Thyroid gland (tissue), 4 donors: ENCODE measurements at places on chromosomes 16 and 17. TPM values are rescaled to one million over a fixed set of nuclear protein-coding genes. Genes with fewer than 3 reads are reported as not detected.

The HLF gene
- 39.4 TPM for total RNA-seq

DNA sequence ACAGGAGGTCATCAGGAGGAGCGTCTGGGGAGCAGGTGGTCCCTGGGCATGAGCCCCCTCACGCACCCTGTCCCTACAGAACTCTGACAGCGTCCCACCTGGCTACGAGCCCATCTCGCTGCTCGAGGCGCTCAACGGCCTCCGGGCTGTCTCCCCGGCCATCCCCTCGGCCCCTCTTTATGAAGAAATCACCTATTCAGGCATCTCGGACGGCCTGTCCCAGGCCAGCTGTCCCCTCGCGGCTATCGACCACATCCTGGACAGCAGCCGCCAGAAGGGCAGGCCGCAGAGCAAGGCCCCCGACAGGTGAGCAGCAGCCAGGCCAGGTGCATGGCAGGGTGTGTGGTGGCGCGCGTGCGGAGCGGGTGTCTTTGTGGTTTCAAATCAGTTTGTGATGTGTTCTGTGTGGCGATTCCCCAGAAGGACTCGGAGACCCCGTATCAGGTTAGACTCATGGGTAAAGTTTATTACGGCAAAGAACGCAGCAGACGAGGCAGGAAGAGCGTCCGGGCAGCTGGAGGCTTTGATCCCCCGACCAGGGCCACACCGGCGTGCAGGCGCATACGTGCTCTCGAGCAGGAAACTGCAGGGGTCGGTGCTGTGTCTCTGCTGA lies 11.8 kb upstream of the NUDT16L1 start:
- DNase-seq: no peak
- peaks cover 32% of the 10 kb centered on the region for H3K36me3 ChIP-seq
- H3K27ac ChIP-seq: no peak overlapping the region
- peaks cover 30% of the 10 kb centered on the region for H3K4me1 ChIP-seq

DNA sequence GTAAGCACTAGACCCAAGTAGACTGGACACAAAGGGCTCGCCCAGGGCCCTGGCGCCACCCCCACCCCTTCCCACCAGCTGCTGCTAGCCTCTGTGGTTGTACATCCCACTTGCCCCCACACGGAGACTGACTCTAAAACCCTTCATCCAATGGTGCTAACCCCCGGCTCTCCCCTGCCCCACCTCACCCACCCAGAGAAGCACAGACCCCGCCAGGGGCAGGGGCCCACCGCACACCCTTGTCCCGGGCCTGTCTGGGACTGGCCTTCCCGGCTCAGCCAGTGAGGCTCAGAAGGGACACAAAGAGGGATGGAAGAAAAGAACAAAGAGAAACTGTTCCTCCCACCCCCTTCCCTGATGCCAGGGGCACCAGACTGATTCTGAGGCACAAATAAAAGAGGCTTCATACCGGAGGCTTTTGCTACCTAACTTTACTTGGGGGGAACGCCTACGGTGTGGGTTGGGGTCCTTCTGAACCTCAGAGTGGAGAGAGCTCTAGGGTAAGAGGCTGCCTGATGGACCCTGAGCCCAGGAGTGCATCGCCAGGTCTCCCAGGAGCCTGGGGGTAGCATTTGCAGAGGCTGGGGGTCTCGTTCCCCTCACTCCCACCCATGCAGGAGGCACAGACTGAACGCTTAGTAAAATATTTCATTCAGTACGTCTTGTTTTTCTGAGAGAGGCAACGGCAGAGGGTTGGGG lies 8.2 kb downstream of the CORO6 start:
- no peak for DNase-seq
- H3K4me1 ChIP-seq: peaks cover 47% of the 10 kb centered on the region
- no peak overlapping the region for H3K4me3 ChIP-seq
- no peaks in the 10 kb centered on the region for H3K36me3 ChIP-seq
- no peaks in the 10 kb centered on the region for H3K27me3 ChIP-seq
- no peak overlapping the region for H3K27ac ChIP-seq

GRCh38 chr16:22353191-22353919 lies 21.1 kb downstream of the CDR2 start:
- H3K4me3 ChIP-seq: no peak overlapping the region
- peaks cover 19% of the 10 kb centered on the region for H3K4me1 ChIP-seq
- no peak for DNase-seq
- no peaks in the 10 kb centered on the region for H3K27me3 ChIP-seq
- peak overlapping the region; percentile 42 for H3K27ac ChIP-seq
- H3K36me3 ChIP-seq: peaks cover 15% of the 10 kb centered on the region

DNA sequence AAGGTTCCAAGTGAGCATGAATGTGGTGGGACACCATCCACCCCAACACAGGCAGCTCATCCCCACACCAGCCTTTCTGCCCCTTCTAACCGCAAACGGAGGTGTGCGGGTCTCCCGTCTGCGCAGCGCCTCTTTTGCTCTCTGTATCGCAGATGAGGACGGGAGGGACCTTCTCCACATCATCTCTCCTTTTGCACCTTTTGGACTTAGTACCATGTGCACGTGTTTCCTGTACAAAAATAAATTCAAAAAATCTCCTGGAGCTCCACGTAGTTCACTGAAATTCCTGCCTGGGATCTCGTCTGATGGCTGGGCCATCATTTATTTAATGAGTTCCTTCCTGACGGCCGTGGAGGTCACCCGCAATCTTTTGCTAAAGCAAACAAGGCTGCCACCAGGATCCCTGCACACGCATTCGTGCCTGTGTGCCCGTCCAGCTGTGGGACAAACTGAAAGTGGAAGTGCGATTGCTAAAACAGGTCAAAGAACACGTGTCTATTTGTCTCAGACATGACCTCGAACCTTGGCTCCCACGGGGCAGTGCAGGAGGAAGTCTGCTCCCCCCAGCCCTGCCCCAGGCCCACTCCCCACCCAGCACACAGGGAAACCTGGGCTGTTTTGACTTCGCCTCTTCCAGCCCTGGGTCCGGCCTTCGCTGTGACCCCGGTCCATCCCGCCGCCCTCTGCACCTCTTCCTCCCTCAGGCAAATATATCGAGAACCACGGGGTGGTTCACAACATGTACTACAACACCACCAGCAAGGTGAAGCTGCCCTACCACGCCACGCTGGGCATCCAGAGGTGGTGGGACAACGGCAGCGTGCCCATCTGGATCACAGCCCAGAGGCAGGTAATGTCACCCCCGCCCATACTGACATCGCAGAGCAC lies 2.3 kb downstream of the ENPP7 start:
- no peaks in the 10 kb centered on the region for H3K36me3 ChIP-seq
- peaks cover 9% of the 10 kb centered on the region for H3K4me1 ChIP-seq
- no peak overlapping the region for H3K4me3 ChIP-seq
- no peaks in the 10 kb centered on the region for H3K27me3 ChIP-seq
- no peak overlapping the region for H3K27ac ChIP-seq
- no peak for DNase-seq

GRCh38 chr16:85832570-85833218 lies 33.2 kb downstream of the COX4I1 start:
- no peak overlapping the region for H3K4me3 ChIP-seq
- no peaks in the 10 kb centered on the region for H3K4me1 ChIP-seq
- H3K27me3 ChIP-seq: no peaks in the 10 kb centered on the region

DNA sequence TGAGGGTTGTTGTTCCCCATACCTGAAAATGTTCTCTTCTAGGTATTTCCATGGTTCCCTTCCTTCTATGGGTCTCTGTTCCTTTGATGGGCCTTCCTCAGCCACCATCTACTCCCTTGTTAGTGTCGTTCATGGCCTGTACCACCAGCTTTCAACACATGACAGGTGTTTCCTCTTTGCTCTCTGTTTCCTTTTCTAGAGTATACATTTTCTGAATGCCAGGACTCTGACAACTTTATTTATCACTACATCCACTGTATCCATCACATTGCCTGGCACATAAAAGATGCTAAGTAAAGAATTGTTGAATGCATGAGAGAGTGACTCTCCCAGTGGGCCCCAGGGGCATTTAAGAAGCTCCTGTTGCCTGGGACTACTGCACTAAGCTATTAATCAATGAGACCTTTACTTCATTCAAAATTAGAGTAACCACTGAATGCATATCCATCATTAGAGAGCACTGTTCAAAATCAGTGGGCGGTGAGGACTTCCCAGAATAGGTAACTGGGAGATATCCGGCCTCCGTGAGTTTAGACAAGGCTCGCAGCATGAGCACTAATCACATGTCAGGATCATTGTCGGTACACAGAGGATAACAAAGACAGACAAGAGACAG lies 255.0 kb downstream of the CBLN1 start:
- H3K4me1 ChIP-seq: peaks cover 12% of the 10 kb centered on the region
- H3K27ac ChIP-seq: no peak overlapping the region
- H3K27me3 ChIP-seq: no peaks in the 10 kb centered on the region
- no peak for DNase-seq
- H3K36me3 ChIP-seq: no peaks in the 10 kb centered on the region

DNA sequence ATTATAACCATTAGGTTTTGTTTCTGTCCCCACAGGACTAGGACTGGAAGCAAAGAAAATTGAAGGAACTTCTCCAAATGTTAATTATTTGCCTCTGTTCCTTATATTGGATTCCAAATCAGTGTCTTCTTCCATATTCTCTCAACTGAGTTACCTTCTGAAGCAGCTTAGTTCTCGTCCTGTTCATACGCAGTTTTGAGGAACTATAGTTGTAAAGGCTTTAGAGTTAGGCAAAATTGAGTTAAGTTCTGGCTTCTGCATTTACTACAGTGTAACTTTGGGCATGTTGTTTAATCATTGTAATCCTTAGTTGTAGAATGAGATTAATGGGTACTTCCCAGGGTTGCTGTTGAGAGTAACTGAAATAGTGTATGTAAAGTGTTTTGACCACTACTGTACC lies 11.2 kb downstream of the CBFB start:
- no peak for DNase-seq
- no peaks in the 10 kb centered on the region for H3K27me3 ChIP-seq
- H3K36me3 ChIP-seq: no peaks in the 10 kb centered on the region

DNA sequence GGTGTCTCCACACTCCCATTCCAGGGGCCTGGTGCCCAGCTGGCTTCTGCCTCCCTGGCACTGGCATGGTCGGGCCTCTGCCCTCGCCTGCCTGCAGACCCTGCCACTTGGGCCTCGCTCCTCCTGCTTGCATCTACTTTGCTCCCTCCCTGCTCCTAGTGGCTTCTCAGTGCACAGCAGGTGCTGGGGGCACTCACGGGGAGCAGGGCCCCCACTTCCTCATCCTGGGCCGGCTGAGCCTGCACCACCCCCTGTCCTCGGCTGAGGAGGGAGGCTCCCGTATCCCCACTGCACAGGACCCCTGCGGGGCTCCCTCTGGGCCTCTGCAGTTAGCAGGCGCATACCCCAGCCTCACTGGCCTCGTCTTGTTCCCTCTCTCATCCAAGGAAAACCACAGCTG lies 35.2 kb downstream of the CIBAR2 start:
- no peak overlapping the region for H3K27ac ChIP-seq
- no peak overlapping the region for H3K4me3 ChIP-seq
- H3K27me3 ChIP-seq: no peaks in the 10 kb centered on the region

DNA sequence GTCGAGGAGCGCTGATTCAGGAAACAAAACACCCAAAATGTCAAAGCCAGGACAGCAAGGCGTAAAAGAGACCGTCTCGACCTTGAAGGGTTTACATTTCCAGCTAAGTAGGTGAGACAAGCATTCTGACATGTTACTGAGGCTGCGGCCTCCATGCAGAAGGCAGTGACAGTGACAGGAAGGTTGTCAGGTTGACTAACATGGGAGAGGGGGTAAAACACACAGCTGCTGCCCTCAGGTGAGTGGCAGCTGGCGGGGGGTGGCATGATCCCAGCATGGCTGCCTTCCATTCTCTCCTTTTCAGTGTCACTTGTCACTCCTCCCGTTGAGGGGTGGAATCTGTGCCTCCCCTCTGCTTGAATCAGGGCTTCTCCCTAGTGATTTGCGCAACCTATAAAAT lies 31.9 kb upstream of the CRHR1 start:
- no peaks in the 10 kb centered on the region for H3K4me1 ChIP-seq
- no peaks in the 10 kb centered on the region for H3K36me3 ChIP-seq
- no peak overlapping the region for H3K4me3 ChIP-seq
- no peak overlapping the region for H3K27ac ChIP-seq
- no peaks in the 10 kb centered on the region for H3K27me3 ChIP-seq
- DNase-seq: no peak

GRCh38 chr17:4852567-4853207 lies 19.5 kb downstream of the MINK1 start:
- DNase-seq: peak; percentile 22
- peaks cover 5% of the 10 kb centered on the region for H3K4me1 ChIP-seq
- H3K4me3 ChIP-seq: no peak overlapping the region

- peak overlapping the region; percentile 87 for H3K27ac ChIP-seq
- peaks cover 24% of the 10 kb centered on the region for H3K4me1 ChIP-seq
- DNase-seq: peak; percentile 41
Observed at GRCh38 chr16:9090101-9090959, 1.1 kb upstream of the HAPSTR1 start.

DNA sequence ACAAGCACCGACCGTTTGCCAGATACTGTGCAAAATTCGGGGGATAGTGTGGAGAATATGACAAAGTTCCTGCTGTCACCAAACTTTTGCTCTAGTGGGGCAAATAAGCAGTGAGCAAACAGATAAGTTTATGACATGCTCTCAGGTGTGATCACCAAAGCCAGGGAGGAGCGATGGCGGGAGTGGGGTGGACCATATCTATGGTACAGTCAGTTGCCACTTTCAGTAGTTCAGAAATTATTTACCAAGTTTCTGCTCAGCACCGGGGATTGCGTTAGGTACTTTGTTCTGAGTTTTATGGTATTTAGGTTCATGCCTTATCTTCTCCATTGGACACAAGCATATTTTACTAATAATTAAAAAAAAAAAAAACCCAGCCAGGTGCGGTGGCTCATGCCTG lies 11.9 kb downstream of the MSI2 start:
- H3K36me3 ChIP-seq: peaks cover 36% of the 10 kb centered on the region
- no peaks in the 10 kb centered on the region for H3K27me3 ChIP-seq

DNA sequence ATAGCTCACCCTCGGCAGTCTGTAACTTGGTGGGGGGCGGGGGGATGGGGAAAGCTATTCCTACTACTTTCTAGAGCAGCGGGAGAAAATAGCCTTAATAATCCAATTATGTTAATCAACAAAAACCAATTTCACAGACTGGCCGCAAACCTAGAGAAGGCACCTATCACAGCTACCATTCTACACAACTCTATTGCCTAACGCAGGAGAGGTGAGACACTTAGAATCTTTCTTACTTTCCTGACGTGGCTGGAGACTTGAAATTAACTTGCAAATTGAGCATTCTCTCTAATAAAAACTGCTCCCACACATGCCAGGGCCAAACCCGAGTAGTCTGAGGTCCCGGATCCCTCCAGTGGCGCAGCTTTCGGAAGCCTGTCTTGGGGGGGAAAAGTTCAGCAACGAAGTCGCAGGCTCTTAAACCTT lies 794 bp downstream of the SMG6 start:
- no peak for DNase-seq
- peaks cover 7% of the 10 kb centered on the region for H3K4me1 ChIP-seq
- peak overlapping the region; percentile 86 for H3K27ac ChIP-seq
- H3K36me3 ChIP-seq: peaks cover 8% of the 10 kb centered on the region
- H3K4me3 ChIP-seq: peak overlapping the region; percentile 72

- H3K4me3 ChIP-seq: no peak overlapping the region
- DNase-seq: no peak
- peaks cover 27% of the 10 kb centered on the region for H3K4me1 ChIP-seq
- H3K36me3 ChIP-seq: no peaks in the 10 kb centered on the region
- H3K27ac ChIP-seq: peak overlapping the region; percentile 37
Observed at GRCh38 chr17:27564463-27564862, 66.5 kb upstream of the LGALS9 start.

DNA sequence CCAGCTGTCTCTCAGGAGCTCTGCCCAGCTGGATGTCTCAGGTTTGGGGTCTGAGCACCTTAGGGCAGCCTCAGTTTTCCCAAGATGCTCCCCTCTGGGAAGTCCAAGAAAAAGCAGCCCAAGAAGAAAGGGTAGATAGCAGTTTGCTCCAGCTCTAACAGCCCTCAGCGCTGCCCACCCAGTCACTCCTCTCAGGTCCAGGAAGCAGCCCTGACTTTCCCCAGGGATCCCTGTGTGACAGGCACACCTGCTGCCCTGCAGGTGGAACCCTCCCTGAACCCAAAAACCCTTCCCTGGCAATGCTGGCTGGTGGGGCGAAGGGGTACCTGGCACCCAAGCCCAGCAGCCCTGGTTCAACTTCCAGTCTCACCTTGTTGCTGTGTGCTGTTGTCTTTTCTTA lies 48.1 kb downstream of the BEAN1 start:
- H3K4me3 ChIP-seq: no peak overlapping the region
- no peaks in the 10 kb centered on the region for H3K27me3 ChIP-seq
- no peak for DNase-seq
